ENCODE measurements at places on chromosomes 16 and 17.
A peak's percentile ranks its signal among the peaks of the same experiment; 100 is the strongest.

DNA sequence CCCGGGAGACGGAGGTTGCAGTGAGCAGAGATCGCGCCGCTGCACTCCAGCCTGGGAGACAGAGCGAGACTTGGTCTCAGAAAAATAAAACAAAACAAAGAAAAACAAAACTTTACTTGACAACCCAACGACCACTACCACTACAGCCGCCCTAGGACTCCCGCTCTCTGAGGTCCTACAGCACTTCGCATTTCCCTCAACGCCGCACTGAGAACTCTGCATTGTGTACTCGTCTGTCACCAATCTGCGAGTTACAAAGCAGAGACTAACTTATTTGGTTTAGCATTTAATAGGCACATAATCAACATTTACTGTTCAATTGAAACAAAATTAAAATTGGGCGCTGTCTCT, 479 bp upstream of the ZNF207 start:
- DNase-seq, result no peak

DNA sequence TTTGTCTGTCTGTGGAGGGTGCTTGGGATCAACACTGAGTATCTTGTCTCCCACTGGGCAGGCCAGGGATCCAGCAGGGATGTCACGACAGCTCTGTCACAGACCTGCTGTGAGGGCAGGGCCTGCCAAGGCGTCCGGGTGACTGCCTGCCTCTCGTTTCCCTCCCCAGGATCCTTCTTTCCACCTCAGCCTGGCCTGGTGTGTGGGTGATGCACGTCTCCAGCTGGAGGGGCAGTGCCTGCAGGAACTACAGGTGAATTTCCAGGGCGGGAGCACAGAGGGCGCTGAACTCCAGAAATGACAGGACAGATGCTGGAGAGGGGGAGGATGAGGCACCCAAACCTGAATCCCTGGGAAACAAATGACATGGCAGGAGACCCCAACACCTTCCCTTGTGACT, 6.8 kb upstream of the MMP15 start:
- no peak for DNase-seq

DNA sequence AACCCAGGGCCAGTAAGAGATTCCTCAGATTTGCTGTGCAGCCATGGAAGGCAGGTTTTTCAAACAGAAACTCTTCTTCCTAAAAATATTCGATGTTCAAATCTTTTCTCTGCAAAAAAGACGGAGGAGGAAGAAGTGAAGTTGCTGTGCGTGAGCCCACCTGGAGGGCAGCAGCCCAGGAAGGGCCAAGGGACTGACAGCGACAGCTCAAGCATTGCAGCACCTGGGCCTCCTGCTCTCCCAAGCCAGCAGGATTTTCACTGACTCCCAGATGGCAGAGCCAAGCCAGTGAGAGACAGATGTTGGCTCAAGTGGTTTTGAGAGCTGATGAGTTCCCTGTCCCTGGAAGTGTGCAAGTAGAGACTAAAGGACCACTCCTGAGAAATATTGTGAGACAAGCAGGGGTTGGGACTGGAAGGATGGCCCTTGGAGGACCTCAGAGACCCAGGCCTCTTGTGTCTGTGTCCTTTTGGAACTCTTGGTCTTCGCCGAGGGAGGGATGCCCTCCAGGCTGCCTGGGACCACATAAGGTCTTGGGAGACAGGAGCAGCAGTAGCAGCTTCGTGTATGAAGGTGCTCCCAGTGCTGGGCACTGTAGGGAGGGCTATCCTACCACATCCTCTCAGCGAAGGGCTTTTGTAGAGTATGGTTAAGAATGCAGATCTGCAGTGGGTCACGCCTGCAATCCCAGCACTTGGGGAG, 29.3 kb upstream of the TNFRSF13B start:
- no peak for DNase-seq

DNA sequence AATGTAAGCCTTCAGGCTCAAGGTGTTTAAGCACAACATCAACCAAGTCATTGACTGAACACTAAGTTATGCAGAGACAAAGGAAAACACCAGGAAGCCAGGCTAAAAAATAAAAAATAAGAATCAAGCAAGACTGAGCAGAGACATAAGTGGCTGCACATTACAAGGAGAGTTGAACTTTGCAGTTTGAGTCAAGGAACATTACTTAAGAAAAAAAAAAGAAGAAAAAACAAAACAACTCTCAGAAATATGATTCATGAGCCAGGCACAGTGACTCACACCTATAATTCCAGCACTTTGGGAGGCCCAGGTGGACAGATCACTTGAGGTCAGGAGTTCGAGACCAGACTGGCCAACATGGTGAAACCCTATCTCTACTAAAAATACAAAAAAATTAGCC, 168.1 kb downstream of the C16orf95 start:
- no peak for DNase-seq

DNA sequence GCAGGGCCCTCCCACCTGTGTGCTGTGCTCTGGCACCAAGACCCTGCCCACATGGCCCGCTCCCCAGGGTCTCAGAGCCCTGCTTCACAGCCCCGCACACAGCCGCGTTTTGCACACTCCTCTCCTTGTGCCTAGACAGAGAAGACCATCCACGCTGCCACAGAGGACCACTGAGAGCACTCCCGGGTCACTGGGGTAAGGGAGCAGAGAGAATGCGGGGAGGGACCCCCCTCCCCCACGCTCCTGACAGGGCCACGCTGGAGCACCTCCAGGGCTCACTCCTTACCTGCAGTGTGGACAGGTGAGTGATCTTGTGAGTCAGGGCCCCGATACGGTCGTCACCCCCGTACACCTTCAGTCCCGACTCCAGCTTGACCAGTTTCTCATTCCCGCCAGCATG, 7.0 kb downstream of the HAGH start:
- no peak for DNase-seq

GRCh38 chr17:49746791-49747490, 17.0 kb downstream of the FAM117A start:
- no peak for DNase-seq

- DNase-seq, result peak; percentile 32
Measured at GRCh38 chr17:8121681-8122421, 2.1 kb downstream of the HES7 start.

DNA sequence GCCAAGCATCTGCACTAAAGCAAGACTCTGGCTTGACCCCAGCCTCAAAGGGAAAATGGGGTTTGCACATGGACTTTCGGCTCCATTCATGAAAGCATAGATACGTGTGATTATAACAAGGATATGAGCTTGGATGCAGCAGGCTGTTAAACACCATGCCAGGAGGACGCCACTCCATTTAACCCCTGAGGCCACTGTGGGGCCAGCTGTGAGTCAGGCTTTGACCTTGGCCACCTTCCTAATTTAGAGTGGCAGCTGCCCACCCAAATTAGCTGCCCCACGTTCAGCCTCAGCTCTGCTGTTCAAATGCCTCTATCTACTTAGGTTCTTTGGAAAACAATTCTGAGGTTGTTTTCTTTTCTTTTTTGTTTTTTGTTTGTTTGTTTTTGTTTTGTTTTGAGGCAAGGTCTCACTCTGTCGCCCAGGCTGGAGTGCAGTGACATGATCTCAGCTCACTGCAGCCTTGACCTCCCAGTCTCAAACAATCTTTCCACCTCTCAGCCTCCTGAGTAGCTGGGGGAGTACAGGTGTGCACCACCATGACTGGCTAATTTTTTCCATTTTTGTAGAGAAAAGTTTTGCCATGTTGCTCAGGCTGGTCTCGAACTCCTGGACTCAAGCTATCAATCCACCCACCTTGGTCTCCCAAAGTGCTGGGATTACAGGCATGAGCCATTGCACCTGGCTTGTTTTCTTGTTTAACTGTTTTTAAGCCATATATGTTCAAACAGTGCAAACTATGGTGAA, 23.2 kb upstream of the KIFC3 start:
- DNase-seq, result no peak

- DNase-seq, result no peak
Measured at GRCh38 chr17:3040882-3041281, 22.5 kb downstream of the OR1D5 start.

GRCh38 chr17:39357488-39357887, 43.9 kb downstream of the FBXL20 start:
- no peak for DNase-seq

GRCh38 chr16:76614269-76614668, 337.1 kb downstream of the CNTNAP4 start:
- no peak for DNase-seq

GRCh38 chr17:17792551-17793377, 44.0 kb downstream of the SREBF1 start:
- no peak for DNase-seq

DNA sequence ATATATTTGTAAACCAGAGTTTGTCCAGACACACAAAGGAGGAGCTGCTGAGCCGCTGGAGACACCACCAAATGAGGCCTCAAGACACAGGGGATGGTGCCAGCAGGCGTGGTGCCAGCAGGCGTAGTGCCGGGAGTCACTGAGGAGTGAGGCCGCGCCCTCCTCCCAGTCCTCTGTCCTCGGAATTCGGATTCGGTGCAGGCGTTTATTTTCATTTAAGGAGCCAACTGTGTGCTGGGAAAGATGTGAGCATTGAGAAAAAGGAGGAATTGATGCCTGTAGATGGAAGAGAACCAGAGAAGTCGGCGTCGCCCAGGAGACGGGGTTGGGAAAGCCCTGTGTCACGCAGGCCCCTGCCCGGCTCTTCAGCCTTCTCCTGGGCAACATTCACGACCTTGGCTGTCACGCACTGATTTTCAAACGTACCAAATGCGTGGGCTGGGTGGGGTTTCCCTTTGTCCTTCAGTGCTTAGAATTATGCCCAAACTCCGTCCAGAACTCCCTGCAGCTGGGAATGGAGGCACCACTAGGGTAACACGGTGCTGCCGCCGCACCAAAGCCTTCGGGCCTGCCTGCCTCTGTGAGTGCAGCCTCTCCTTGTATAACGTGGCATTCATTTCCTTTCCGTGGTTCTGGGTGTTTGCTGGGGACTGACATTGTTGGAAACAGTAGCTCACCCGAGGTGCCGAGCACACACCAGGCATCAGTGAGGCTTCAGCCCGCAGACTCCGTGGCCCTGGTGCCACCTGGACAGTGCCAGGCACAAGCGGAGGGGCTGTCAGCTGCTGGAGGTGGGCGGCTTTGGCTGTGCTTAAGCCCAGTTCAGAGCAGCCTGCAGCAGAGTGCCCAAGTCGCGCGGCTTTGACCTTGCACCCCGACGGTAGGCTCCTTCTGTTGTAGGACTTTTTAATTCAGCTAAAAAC, 49.0 kb upstream of the CHMP6 start:
- DNase-seq, result no peak

GRCh38 chr16:58046054-58046881, 20.7 kb downstream of the MMP15 start:
- DNase-seq, result peak; percentile 56

DNA sequence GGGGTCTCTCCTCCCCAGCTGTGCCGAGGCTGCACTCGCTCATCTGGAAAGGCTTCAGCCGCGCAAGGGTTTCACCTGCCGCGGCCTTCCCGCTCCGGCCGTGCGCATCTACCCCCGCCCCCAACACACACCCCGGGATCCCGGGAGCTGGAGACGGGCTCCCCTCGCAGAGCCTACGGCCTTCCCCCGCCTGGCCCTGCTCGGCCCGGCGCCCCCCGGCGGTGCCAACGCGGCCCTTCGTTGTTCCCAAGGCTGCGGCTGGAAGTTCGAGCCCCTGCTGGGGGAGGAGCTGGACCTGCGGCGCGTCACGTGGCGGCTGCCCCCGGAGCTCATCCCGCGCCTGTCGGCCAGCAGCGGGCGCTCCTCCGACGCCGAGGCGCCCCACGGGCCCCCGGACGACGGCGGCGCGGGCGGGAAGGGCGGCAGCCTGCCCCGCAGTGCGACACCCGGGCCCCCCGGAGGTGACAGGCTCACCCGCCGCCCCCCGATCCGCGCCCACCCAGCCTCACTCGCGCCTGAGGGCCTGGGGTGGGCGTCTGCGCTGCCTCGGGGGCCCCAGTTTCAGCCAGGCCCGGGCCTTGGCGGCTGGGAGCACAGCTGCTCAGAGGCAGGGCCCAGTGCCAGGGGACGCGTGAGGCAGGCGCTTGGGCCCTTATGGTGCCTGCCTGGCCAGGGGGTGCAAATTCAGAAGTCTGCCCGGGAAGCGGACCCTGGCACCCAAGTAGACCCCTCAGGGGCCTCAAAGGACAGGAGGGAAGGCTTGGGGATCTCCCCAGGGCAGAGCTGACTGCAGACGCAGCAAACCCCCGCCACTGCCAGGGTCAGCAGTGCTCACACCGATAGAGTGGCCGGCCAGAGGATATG, 11.2 kb downstream of the GALK1 start:
- peak; percentile 45 for DNase-seq

DNA sequence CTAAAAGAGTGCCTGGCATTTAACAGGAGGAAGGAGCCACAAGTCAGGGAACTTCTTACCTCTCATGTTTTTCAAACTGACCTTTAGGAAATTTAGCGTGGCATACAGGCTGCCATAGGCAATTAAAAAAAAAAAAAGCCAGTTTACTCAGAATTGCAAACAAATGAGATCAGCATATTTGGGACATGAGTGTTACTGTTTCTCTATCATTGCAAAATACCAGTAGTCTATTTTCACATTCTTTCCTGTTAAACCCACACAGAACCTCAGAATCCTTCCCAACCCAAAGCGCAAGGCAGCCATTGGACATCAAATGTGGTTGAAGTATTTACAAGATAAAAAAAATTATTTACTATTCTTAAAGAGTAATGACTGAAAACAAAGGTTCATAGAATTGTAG, 366.4 kb upstream of the DYNLRB2 start:
- no peak for DNase-seq

- DNase-seq, result no peak
Measured at GRCh38 chr17:520447-521182, 168.0 kb upstream of the RPH3AL start.

GRCh38 chr16:1564325-1564724, 30.9 kb downstream of the TMEM204 start:
- DNase-seq, result peak; percentile 2

- no peak for DNase-seq
Measured at GRCh38 chr16:4101421-4102219, 14.6 kb downstream of the ADCY9 start.

- no peak for DNase-seq
Measured at GRCh38 chr17:77507111-77507885, 366.5 kb downstream of the SEC14L1 start.

DNA sequence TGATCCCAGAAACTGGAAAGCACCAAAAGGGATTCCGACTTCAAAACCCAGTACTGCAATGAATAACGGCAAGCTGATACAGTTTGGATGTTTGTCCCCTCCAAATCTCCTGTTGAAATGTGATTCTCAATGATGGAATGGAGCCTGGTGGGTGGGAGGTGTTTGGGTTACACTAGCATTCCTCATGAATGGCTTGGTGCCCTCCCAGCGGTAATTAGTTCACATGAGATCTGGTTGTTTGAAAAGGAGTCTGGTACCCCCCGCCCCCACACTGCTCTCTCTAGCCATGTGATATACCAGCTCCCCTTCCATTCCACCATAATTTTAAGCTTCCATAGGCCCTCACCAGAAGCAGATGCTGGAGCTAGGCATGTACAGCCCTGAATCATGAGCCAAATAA, 40.1 kb downstream of the RANBP10 start:
- DNase-seq, result no peak

GRCh38 chr17:70278844-70279462, 109.6 kb downstream of the KCNJ2 start:
- no peak for DNase-seq
